ENCODE measurements at places on chromosomes 3 and 15. TPM values are rescaled to one million over a fixed set of nuclear protein-coding genes. Genes with fewer than 3 reads are reported as not detected.

DNA sequence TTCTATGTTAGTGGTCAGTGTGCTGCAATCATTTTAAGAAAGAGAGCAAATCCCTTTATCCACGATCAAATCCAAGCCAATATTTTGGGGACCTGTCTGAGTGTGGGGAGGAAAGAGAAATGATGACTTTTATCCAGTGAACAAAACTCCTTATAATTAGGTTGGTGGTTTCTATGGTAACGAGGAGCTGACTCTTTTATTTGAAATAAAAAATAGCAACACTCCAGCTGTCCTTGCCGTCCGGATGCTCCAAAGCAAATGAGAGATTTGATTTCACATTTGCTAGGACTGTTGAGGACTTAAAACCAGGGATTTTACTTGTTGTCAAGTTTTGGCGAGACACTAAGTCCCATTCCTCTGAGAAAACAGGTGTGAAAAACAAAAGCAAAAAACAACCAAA, 154.0 kb upstream of the PRICKLE2 start:
- no peak for DNase-seq

DNA sequence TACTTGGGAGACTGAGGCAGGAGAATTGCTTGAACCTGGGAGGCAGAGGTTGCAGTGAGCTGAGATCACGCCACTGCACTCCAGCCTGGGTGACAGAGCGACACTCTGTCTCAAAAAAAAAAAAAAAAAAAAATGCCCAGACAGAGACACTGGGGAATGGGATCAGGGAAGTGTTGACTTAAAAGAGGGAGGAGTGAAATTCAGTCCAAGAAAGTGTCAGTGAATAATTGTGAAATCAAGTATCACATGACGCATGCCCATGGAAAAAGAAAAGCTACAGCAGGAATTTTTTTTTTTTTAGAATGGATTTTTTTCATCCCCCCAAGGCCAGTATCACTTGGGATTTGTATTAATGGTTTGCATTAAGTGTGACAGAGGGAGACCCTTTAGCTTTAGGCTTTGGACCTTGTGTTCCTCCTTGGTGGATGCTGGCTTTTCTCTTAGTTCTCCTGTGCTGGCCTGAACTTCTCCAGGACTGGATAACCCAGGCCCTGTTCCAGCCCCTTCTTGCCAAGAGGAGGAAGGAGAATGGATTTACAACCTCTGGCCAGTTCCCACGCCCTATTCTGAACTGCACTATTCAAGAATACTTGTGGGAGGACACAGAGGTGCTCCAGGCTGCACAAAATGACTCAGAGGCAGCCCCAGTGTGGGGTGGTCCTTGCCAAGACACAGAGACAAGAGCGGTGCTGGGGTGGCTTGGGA, 36.7 kb upstream of the ZNF774 start:
- DNase-seq = peak; percentile 19

- no peak for DNase-seq
These were observed 13.3 kb upstream of the TM4SF1 start for GRCh38 chr3:149390772-149391212.

DNA sequence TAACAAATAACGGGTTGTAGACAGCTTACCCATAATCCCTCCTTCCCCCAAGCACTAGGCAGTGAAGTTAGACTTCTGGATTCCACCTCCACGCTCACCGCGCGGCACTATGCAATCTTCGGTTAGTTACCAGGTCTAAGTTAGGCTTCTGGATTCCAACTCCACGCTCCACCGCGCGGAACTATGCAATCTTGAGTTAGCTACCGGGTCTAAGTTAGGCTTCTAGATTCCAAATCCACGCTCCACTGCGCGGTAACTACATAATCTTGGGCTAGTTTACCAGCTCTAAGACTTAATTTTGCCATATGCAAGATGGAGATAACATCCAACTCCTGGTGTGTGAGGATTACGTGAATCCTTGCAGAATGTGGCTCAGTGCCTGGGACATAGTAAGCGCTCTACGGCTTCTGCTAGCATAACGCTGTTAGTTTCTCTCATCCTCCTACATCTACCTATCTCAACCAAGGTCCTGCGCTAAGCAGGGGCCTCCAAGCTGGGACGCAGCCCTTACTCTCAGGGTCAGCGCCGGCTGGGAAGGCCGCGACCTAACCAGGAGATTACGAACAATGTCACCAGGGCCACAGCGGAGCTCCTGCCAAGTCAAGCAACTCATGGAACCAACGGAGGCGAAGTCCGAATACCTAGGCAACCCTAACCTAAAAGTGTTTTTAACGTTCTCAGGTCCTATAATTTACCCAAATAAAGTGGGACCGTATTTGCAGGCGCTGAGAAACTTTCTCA, 497 bp upstream of the RPLP1 start:
- no peak for DNase-seq

- no peak for DNase-seq
These were observed 734 bp upstream of the WDR76 start for GRCh38 chr15:43826029-43826507.

The ILDR1 gene
- not detected for total RNA-seq

The TUSC7 gene
- total RNA-seq = not detected

The UBA7 gene
- total RNA-seq = 23.3 TPM

Measured in lung microvascular endothelial cell (primary cell).